ENCODE measurements at places on chromosomes 11 and 22.

GRCh38 chr11:95556342-95557163 lies 233.0 kb downstream of the FAM76B start:
- no peak for DNase-seq

DNA sequence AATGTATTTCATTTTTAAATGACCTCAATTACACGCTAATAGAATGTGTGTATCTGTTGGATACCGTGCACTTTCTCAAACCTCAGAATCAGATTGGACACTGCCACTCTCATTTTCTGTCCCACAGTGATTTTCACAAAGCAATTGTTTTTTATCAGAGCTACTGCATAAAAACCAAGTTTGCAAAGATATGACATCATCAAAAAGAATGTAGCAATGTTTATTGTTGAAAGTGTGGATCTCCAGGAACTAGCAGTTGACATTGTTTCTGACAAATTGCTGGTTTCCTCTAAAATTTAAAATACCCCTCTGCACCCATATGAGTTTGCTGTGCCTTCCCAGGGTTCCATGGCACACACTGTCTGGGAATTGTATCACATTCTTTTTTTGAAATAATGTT lies 362.7 kb upstream of the DDI1 start:
- DNase-seq, result no peak

DNA sequence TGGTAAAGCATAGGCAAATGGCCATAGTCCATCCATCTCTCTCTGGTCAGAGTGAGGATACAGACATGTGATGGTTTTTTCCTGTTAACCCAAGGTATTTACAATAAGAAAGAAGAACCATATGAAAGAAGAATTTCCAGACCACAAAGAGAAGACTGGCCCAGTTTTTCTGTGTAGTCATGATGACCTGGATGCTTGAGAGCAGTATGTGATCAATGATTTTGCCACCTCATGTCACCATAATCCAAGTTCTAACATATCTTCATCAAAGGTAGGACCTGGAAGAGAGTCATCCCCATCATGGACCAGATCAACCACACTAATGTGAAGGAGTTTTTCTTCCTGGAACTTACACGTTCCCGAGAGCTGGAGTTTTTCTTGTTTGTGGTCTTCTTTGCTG lies at the start of gene OR4D6:
OR4D6 (plus strand) TSS at position 301 of the 400 bp plus-strand sequence; CDS start at position 301, 0 bp downstream.
- DNase-seq, result no peak

- DNase-seq, result no peak
Observed at GRCh38 chr11:109945626-109946321, 147.4 kb upstream of the ZC3H12C start.

GRCh38 chr11:121389651-121390050 lies 62.5 kb upstream of the SORL1 start:
- peak; percentile 68 for DNase-seq
